Stimulated activated CD8-positive, alpha-beta memory T cell treated with anti-CD3 and anti-CD28 coated beads, Interleukin-2, amount 100 ng/mL, for 1 hour (primary cell): ENCODE measurements at places on chromosomes 4 and X.

GRCh38 chrX:129781134-129781672 is 1.5 kb downstream of the SASH3 start:
- peak; percentile 61 for DNase-seq

GRCh38 chr4:144582975-144583374 is 63.0 kb upstream of the HHIP start:
- no peak for DNase-seq

DNA sequence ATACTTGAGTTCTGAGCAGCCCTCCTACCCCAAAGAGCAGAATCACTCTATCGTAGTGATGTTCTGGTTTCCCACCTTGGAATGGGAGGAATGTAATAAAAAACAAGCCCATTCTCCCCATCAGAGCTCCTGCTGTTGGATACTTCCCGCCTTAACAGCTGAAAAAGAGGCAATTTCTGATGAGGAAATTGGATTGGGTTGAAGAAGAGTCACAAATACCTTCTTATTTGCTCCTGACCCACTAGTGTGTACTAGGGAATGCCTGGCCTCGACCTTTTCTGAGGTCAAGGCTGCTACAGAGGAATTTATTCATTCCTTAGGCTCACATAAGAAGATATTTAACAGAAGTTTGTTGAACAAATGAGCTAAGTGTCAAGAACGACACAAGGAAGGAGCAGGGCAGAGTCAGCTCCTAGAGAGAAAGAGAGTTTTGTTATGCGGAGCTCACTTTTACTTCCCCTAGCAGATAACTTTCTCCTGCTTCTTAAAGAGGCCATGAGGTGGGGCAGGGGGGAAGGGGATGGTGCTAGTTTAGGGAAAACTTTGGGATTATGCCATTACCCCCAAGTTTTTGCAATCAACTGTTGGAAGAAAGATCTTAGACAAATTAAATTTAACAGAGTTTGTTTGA is 273.8 kb upstream of the CLNK start:
- DNase-seq: no peak

- no peak for DNase-seq
These were observed 19.4 kb downstream of the MTMR1 start for GRCh38 chrX:150712619-150713018.

- DNase-seq: no peak
These were observed 89.7 kb downstream of the TET2 start for GRCh38 chr4:105236202-105236915.
